ENCODE measurements at places on chromosomes 12 and 14. TPM values are rescaled to one million over a fixed set of nuclear protein-coding genes. Genes with fewer than 3 reads are reported as not detected.
A peak's percentile ranks its signal among the peaks of the same experiment; 100 is the strongest.

- DNase-seq, result peak; percentile 7
Measured at GRCh38 chr12:85569261-85569660, 266.9 kb downstream of the RASSF9 start.

DNA sequence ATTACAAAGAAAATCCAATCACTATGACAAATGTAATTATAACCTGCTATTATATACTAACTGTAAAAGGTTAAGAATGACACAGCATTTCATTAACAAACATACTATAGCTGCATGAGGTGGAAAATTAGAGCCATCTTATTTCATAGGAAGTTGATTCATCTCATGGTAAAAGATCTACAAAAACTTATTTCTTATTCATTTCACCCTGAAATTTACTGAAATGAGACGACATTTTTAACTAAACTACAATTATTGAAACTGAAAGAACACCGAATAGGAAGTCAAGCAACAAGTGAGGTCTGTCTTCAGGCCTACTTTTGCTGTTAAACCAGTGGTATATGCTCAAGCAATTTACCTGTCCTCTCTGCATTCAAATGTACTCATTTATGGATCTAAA is 87.2 kb downstream of the CEP83 start:
- DNase-seq, result no peak

GRCh38 chr12:11891754-11892386 is 178.9 kb upstream of the BCL2L14 start:
- no peak for DNase-seq

GRCh38 chr14:76955575-76956315 is 72.8 kb downstream of the IRF2BPL start:
- DNase-seq, result peak; percentile 75

The GALNT6 gene
- total RNA-seq, result 24.8 TPM

The EXD2 gene
- total RNA-seq, result 17.7 TPM
